Muscle of leg (tissue), 16 donors: ENCODE measurements at places on chromosomes 11 and 22. TPM values are rescaled to one million over a fixed set of nuclear protein-coding genes. Genes with fewer than 3 reads are reported as not detected.

The CTTN gene
- 78.7 TPM for total RNA-seq

The IL17REL gene
- total RNA-seq: not detected

- DNase-seq: no peak
These were observed 106.4 kb downstream of the EHF start for GRCh38 chr11:34727228-34727737.

DNA sequence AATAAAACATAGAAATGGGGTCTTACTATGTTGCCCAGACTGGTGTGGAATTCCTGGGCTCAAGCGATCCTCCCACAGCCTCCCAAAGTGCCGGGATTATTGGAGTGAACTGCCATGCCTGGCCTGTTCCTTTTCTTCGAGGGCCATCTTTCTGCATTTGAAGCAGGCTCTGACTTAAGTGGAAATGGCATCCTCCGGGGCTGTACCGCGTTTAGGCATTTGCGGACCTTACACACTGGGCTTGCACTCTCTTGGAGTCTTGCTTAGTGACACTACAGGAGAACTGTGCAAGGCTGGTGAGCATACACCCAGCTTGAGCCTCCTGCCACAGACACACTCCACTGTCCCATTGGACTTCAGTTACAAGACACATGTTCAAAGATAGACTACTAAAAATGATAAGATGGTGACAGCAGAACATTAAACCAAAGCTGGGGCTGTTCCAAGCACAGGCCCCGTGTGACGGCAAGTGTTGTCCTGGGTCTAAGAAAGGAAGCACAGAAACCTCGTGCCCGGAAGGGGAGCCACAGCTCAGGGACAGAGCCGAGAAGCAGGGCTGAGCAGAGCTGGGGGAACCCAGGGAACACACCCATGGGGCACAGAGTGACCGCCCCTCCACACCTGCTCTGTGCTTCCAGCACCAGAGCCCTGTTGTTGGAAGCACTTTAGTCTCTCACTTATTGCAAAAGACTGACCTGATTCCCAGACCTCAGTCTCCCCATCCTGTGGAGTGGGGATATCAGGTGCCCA, 59.0 kb upstream of the SHANK2 start:
- no peak for DNase-seq

The DDT gene
- total RNA-seq: 70.3 TPM

GRCh38 chr22:33969045-33969444, 48.8 kb upstream of the LARGE1 start:
- DNase-seq: no peak

DNA sequence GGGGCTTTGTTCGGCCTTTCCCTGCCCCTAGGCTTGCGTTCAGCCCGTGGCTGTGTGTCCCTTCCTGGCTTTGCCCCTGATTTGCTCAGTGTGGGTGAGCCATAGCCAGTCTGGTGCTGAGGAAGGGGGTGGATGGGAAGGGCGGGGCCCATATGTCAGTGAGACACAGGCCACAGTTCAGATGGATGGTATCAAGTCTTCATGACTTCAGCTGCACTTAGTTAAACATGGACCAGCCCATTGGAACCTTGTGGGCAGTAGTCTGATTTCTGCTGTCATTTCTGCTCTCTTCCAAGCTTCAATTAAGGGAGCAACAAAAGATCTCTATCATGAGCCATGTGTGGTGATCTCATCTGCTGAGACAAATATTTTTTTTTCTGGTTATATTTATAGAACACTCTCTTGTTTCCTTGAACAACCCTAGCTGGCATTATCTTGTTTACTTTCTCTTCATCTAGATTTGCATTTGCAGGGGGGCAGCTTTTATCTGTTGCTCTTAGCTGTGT, 21.6 kb upstream of the PEX26 start:
- peak; percentile 61 for DNase-seq
